ENCODE measurements at places on chromosomes 11 and 22.

DNA sequence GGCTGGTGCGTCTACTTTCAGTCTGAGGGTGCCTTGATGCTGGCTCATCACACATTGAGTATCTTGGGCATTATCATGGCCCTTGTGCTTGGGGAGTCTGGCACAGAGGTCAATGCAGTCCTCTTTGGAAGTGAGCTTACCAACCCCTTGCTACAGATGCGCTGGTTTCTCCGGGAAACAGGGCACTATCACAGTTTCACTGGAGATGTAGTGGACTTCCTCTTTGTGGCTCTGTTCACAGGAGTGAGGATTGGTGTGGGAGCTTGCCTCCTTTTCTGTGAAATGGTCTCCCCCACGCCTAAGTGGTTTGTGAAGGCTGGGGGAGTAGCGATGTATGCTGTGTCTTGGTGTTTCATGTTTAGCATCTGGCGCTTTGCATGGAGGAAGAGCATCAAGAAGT lies 4.9 kb downstream of the TLCD5 start:
- DNase-seq = no peak

DNA sequence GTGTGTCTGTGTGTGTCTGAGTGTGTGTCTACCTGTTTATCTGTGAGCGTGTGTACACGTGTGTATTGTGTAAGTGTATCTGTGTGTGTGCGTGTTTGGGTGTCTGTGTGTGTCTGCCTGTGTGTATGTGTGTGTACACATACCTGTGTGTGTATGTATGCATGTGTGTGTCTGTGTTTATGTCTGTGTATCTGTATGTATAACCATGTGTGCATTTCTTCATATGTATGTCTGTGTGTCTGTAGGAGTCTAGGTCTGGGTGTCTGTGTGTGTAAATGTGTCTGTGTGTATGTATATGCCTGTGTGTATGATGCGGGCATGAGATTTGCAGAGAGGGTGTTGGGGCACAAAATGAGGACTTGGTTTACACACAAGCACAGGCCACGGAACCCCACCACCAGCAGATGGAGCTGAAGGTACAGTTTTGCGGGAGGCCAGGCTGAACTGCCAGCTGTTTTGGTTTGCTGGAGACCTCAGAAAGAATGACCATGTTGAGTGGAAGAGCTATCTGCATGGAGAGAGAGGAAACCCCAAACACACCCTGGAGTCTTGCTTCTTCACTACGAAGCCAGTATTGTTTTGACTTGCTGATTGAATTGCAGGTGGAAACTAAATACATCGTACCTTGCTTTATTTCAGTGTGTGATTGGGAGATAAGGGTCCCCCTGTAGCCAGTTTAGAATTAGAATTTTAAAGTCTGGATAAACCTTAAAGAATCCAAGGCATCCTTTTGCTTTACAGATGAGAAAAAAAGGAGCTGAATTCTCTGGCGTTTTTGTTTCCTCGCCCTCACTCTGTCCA lies 497.2 kb downstream of the NTM start:
- DNase-seq = peak; percentile 70

- DNase-seq = no peak
Measured at GRCh38 chr11:29352273-29352795, 664.5 kb downstream of the KCNA4 start.

DNA sequence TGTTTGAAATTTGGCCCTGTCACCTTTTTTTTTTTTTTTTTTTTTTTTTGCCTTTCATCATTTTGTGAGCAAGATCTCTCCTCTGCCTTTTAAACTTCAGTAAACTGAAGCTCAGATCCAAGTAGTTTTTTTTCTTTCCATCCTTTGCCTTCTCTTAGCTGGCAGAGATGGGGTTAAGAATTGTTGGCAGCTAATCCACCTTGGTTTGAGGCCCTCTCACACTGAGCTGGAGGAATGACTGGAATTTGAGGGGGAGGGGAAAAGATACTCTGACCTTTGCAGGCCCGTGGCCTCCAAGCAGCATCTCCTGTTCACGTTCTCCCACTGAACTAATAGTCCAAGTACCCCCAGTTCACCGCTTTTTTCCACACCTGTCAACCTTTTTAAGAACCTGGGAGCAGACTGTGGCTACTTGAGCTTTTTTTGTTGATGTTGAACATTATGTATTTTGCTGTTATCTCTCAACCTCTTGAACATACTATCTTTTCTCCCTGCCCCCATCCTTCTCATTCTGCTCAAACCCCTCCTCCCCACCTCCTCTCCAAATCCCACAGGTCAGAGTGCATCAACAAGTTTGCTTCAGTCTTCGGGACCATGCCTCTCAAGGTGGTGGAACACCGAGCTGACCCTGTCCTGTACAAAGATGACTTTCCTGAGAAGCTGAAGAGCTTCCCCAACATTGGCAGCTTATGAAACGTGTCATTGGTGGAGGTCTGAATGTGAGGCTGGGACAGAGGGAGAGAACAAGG lies 66.2 kb downstream of the ALX4 start:
- DNase-seq = no peak

- no peak for DNase-seq
Measured at GRCh38 chr11:73320763-73321603, 12.9 kb downstream of the ARHGEF17 start.

- no peak for DNase-seq
Measured at GRCh38 chr11:33895752-33896137, 3.9 kb upstream of the LMO2 start.
